ENCODE measurements at places on chromosomes 16 and 17. TPM values are rescaled to one million over a fixed set of nuclear protein-coding genes. Genes with fewer than 3 reads are reported as not detected.

ZPBP2 gene
- total RNA-seq = not detected

DNA sequence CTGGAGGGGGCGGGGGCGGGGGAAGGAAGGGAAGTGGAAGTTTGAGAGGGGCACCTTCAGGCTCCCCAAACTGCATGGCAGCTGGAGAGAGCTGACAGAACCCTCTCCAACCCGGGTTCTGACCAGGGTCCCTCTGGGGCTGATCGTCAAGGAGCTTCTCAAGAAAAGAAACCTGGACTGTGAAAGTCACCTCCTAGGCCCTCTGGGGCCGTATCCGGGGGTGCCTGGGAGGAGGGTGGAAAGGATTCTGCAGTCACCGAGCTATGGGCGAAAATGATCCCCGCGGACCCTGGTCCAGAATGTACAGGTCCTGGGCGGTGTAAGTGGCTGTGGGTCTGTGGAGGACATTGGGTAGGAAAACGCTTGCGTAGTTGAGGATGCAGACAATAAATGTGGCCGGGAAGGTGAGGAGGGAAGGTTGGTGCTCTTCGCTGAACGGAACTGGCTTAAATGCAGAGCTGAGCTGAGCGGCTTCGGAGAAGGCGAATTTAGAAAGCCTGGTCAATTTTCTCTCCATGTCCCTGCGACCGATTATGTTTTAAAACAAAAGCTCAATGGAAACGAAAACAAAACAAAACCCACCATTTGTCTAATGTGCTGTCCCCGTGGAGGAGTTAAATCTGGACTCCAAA lies 3.6 kb upstream of the LHX1 start:
- no peak for DNase-seq
- H3K27ac ChIP-seq = no peak overlapping the region
- peak overlapping the region; percentile 42 for H3K4me3 ChIP-seq

SCIMP gene
- not detected for total RNA-seq

DNA sequence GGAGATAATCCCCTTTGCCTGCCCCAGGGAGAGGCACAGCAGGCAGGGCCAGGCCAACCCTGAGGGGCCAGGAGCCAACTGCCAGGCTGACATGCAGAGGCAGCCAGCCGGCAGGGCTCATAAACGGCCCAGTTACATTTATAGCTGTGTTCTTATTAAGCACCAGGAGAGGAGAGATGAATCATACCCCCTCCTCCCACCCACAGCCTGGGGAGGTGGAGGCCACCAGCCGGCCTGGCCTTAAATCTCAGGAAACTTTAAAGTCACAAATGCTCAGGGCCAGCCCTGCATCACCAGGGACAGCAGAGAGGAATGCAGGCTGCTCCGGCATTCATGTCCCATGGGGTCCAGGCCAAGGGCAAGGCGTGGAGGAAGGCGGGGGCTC lies 177.2 kb downstream of the TMEM132E start:
- H3K36me3 ChIP-seq = no peaks in the 10 kb centered on the region
- H3K4me3 ChIP-seq = no peak overlapping the region
- no peak for DNase-seq
- peaks cover 3% of the 10 kb centered on the region for H3K27me3 ChIP-seq

MILR1 gene
- 0.42 TPM for total RNA-seq

GRCh38 chr17:65515959-65516948 lies 45.2 kb downstream of the AXIN2 start:
- no peak overlapping the region for H3K27ac ChIP-seq
- H3K4me1 ChIP-seq = peaks cover 13% of the 10 kb centered on the region

- no peak for DNase-seq
- H3K27ac ChIP-seq = no peak overlapping the region
- no peaks in the 10 kb centered on the region for H3K36me3 ChIP-seq
- no peaks in the 10 kb centered on the region for H3K4me1 ChIP-seq
- peaks cover 2% of the 10 kb centered on the region for H3K27me3 ChIP-seq
Observed at GRCh38 chr17:7370853-7371252, 10.0 kb upstream of the TNK1 start.

DNA sequence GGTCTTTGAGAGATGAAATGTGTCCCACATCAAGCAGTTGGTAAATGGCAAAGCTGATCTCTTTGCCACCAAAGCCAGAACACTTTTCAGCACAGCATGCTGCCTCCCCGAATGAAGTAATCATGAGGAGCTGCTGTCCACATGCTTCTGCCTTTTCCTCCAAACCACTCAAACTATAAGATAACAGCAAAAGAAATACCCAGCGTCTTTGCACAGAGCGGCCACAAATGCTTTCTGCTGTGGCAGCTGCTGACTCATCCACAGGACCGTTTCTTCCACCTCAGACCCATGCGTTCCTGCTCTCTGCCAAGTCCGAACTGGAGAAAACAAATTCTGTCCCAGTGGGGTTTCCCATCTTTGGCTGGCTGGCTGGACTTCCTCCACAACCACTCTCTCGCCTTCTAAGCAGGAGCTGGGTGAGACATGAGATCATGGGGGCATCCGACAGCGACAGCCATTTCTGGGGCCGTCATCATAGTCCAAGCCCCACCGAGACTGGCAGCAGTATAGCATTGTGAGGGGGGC lies 27.1 kb downstream of the TBC1D3B start:
- H3K4me3 ChIP-seq = no peak overlapping the region
- H3K27ac ChIP-seq = no peak overlapping the region
- H3K36me3 ChIP-seq = no peaks in the 10 kb centered on the region
- peaks cover 3% of the 10 kb centered on the region for H3K4me1 ChIP-seq

SYNGR3 gene
- 5.7 TPM for total RNA-seq

EPX gene
- total RNA-seq = not detected

DNA sequence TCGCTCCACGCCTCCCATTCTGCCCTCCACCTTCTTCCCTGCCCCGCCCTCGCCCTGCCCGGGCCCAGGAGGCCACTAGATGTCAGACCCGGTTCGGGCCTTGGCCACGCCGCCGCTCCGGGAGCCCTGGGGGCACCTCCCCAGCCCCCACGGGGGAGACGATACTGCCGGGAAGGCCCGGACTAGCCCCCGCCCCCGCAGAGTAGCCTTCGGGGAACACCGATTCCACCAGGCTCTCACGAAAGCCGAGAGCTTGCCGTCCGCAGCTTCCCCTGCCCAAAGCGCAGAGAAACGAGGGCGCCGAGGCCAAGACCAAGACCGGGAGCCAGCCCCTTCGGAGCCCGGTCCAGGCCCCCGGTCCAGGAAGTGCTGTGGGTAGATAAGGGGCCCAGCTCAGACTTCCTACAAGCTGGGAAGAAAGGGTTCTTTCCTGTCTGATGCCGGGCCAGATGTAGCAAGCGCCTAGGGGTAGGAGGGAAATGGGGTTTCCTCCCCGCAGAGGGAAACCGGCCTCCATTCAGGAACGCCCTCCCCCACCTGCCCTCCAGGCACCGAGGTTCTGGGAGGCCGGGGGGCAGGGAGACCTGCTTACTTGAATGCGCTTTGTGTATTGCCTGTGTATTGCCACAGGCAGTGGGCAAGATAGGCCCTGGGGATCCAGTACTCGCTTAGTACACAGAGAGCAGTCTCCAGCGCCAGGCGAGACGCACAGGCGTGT lies 806 bp upstream of the CYB561 start:
- H3K4me3 ChIP-seq = peak overlapping the region; percentile 67
- H3K27me3 ChIP-seq = no peaks in the 10 kb centered on the region
- peak; percentile 56 for DNase-seq
- H3K27ac ChIP-seq = peak overlapping the region; percentile 79
- H3K4me1 ChIP-seq = peaks cover 23% of the 10 kb centered on the region

All from activated naive CD4-positive, alpha-beta T cell treated with anti-CD3 and anti-CD28 coated beads for 36 hours (primary cell).